ENCODE measurements at places on chromosomes 6 and 20.

DNA sequence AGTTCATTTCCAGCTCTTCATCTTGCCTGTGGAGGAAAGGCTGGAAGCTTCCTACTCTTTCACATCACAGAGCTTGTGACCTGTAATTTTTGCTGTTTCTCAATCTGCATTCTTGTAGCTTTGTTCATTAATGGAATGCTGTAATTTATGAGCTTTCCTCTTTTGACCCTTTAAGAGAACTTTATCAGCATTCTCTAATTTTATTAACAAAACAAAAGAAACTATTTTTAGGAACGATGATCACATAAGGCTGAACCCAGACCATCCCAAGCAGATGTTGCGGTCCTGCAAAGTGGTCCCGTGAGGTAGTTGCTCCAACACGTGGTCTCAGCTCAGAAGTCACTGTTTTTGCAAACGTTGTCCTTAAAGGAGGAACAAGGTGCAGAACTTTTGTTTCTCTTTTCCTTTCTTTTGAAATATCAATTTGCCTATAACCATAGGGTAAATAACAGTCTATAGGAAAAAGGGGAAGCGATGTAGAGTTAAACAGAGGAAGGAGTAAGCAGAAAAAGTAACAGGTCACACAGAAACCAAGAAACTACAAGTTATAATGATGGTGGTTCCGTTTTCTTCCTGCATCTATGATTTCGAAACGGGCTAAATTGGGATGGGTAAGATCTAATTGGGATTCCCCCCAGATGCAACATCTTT, 121.3 kb upstream of the PHACTR1 start:
- DNase-seq = peak; percentile 62

- no peak for DNase-seq
Measured at GRCh38 chr6:158785036-158785435, 34.1 kb downstream of the EZR start.

DNA sequence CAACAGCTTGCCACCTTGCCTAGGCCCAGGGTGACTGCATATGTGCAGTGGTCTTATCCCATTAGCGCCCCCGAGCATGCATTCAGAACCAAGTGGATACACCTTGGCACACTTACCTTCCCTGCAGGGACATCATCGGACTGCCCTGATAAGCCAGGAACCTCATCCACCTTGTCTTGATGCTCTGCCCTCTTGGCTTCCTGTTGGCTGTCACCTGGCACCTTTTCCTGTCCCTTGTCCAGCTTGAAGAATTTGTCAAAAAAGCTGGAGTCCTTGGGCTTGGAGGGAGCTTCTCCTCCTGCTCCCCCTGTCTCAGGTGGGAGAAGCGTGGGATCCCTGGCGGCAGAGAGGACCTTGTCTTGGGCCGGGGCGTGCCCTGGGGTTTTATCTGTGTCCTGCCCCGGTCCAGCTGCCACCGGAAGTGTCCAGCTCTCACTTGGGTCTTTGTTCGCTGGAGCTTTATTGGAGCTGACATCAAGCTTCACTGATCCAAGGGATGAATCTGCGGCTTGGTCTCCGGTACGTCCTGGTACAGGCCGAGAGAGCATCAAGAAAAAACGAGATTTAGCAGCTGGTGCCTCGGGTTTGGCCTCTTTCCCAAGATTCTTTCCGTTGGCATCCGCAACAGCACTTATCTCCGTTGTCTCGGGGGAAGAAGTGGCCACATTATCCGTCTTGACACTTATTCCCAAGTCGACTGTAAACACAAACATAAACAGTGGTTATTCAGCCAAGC, 42.0 kb downstream of the BCAS1 start:
- no peak for DNase-seq

DNA sequence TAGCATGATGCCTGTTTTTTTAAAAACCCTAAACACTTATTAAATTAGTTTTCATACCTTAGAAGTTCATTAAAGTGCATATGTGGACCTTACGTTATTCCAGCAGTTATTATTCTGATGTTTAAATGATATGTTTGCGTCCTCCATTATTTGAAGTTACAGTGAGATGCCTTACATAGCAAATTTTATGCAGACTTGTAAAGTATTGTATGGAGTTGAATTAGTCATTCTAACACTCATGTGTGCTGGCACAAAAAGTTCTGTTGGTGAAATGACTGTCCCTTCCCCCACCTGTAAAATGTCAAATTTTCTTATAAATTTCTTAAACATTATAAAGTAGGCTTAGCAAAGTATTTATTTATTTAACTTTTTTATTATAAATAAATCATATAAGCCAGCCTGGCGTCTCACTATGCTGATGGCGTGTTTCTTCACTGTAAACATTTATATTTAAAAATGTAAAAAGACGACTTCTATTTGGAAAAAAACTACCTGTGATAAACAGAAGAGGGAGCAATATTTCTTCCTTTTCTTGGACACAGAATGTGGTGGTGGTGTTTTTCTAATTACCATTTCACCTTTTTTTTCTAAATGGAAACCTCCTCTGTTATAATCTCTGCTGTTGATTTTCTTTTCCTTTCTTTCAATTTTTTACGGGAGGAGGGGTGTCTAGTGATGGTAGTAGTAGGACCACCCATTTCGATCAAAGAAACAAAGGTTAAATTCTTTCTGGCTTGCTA, 155.4 kb downstream of the RFPL4B start:
- DNase-seq = peak; percentile 20

DNA sequence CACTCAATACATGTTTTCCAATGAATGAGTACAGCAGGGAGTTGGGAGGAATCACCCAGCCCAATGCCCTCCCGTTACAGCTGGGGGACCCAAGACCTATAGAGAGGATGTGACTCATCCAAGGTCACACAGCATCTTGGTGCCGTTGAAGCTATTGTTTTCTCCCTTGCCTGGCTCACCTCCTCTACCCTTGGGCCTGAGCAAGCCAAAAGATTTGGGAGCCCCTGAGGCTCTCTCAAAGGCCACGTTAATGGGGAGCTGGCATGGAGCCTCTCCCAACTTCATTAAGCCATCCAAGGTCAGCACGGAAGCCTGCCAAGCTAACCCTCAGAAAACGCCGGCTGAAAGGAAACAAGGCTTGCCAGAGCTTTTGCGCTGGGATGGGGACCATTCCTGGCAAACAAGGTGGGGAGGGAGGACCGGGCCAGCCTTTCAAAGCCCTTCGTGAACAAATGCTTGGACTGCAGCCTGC, 30.4 kb downstream of the KCNB1 start:
- DNase-seq = no peak

DNA sequence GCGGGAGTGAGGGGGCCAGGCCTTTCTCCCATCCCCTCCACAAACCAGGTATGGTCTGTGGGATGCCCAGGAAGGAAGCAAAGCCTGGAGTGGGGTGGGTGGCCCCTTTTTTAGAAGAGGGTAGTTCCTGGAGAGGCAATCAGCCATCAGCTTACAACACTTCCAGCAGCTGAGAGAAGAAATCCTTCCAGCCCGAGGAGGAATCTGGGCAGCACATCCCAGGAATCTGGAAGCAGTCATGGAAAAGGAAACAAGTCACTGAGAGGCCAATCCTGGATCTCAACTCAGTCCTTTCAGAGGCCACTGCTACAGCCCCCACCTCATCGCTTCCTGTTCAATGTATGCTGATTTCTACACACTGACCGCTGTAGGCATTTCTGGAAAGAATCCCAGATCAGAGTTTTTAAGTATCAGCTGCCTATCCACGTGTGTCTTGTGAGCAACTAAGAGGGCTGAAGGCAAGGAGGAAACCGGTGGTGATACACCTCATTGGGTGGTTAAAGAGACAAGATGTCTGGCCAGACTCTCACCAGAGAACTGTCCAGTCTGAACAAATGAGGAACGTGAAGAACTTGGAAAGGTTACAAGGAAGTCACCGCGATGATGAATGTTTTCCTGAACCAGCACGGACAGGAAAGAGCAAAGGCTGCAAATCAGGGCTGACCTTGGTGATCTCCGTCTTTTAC, 92.9 kb upstream of the SHLD1 start:
- no peak for DNase-seq

GRCh38 chr20:878511-879307, 37.4 kb downstream of the ANGPT4 start:
- peak; percentile 24 for DNase-seq

- DNase-seq = no peak
Measured at GRCh38 chr6:113141901-113142300, 715.2 kb upstream of the MARCKS start.

DNA sequence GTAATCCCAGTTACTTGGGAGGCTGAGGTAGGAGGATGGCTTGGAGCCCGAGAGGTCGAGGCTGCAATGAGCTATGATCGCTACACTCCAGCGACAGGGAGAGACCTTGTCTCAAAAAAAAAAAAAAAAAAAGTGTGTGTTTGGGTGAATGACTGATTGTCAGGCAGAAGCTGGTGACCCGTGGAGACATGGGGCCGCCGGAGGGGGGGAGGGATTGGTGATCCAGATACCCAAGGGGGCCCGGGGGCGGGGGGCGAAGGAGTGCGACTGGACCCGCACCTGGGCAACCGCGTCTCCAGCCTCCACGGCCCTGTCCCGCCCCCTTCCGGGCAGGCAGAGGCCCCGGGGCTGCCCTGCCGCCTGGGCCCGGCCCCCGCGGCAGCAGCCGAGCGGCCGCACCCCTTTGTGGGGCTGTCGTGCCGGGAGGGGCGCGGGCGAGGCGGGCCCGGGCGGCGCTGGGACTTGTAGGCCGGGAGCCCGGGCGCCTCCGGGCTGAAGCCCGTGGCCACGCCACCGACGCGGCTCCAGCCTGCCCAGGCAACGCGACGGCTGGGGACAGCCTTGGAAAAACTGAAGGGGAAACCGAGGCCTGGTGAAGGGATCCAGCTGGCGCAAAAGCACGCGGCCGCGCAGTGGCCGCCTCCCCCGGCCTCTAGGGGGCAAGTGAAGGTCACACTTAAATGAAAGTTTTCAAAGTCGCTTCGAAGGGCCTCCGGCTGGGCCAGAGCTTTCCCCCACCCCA, 2.1 kb upstream of the RBM38 start:
- DNase-seq = peak; percentile 34

- DNase-seq = no peak
Measured at GRCh38 chr20:36741072-36741471, 4.8 kb downstream of the NDRG3 start.

GRCh38 chr6:30711758-30712380, 5.2 kb downstream of the MDC1 start:
- peak; percentile 63 for DNase-seq

- no peak for DNase-seq
Measured at GRCh38 chr6:157753291-157753690, 69.8 kb upstream of the SNX9 start.

All from common myeloid progenitor, CD34-positive (primary cell).